NCI-H526 treated with DMSO at 0.1 percent for 48 hours (cell line): ENCODE measurements at places on chromosomes 16 and 17.

DNA sequence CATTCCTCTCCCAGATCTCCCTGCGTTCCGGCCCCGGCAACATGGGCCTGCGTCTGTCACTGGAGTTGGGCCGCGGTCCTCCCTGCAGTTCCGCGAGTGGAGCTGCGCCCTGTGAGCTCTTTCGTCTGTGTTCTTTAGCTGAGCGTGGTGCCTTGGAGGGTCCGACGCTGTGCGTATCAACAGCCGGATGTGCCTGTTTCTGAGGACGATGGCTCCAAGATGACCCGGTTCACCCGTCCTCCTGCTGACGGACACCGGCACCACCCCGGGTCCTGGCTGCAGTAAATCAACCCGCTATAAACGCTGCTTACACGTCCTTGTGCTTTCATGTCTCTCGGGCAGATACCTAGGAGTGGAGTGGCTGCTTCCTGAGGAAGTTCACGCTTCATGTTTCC lies 44.8 kb upstream of the GNG13 start:
- no peak for DNase-seq

DNA sequence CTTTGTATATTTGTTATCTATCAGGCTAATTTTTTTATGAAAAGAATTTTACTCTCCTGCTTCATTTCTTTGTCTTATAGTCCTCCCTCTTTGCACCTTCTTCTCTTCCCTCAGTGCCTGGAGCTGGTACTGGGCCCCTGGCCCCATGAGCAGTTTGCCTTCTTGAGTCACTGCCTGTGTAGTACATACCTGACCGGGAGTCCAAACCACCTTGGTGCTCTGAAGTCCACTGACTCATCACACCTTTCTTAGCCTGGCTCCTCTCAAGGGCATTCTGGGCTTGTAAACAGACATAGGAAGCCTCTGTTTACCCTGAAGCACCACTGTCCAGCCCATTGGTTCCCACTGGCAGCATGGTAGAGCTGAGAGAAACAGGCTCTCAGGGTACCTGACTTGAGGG lies 11.0 kb upstream of the TACO1 start:
- no peak for DNase-seq

DNA sequence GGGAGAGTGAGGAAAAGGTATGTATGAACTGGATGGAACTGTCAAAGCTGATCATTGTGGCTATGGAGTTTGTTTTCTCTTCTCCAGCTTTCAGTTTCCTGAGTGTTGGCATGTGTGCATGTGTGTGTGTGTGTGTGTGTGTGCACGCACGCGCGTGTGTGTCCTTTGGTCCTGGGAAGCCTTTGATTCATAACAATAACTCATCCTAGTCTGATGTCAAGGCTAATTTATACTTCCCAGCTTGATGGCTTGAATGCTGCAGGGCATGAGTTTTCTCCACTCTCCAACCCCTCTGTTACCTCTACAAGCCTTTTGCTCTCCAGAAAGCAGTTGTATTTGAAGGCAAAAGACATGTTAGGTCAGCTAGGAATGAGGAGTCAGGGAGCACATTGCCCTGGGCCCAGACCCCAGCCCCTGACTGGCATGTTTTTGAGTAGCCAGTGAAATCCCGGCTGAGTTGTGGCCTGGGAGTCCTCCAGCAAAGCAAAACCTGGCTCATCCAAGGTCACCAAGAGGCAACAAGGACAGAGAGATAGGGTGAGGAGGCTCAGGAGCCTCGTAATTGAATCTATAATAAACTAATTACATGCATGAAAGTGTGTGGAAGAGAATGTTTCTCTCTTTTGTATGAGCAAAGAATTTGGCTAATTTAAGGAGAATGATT lies 8.9 kb upstream of the CDC42EP4 start:
- DNase-seq, result no peak

DNA sequence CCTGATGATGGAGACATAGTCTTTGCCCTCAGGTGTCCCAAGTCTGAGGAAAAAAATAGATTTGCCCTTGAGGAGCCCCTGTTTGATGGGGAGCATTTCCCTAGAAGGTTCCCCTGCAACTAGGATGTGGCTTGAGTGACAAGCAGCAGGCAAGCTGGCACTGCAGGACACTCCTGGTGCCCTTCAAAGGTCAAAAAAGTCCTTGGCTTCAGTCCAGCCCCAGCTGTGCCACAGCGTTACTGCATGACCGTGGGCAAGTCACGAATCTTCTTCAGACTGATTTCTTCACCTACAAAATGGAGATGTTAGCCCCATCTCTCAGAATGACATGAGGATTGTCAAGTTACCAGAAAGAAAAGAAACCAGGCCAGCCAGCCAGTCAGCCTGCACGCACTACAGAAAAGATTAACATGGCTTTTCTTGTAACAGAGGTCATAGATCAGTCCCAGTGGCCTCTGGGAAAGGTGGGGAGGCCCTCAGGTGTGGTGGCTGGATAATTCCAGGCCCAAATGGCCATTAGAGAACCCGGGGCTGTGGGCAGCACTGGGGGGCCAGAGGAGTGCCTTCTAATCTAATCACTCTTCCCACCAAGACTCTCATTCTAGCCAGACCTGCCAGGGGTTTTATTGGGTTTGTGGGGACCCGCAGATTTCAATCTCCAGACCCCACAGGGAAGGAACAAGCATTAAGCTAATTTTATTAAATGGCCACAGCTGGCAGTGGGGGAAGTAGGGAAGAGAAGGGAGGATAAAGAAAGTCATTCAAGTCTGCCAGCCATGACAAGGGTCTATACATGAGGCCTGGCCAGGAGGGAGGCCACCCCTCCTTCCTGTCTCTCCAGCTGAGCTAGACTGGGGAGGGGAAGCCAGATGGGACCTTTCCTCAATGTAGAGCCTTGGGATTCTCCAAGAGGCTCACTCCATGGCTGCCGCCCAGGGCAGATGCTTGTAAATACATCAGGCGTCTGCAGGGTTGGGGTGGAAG lies 9.7 kb upstream of the KIF18B start:
- DNase-seq, result no peak

DNA sequence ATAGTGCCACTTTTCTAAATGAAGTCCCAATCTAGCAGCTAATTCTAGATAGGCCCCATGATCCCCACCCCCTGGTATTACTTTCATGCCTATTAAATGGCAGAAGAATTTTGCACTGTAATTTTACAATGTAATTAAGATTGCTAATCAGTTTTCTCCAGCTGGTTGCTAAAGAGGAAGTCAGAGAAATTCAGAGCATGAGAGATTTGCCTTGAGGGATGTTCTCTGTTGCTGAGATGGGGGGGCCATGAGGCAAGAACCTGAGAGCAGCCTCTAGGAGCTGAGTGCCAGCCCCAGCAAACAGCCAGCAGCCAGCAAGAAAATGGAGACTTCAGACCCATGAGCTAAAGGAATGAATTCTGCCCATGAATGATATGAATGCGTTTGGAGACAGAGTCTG lies 38.9 kb downstream of the SHCBP1 start:
- DNase-seq, result no peak
